Caco-2 (cell line): ENCODE measurements at places on chromosomes 6 and 20. TPM values are rescaled to one million over a fixed set of nuclear protein-coding genes. Genes with fewer than 3 reads are reported as not detected.

DNA sequence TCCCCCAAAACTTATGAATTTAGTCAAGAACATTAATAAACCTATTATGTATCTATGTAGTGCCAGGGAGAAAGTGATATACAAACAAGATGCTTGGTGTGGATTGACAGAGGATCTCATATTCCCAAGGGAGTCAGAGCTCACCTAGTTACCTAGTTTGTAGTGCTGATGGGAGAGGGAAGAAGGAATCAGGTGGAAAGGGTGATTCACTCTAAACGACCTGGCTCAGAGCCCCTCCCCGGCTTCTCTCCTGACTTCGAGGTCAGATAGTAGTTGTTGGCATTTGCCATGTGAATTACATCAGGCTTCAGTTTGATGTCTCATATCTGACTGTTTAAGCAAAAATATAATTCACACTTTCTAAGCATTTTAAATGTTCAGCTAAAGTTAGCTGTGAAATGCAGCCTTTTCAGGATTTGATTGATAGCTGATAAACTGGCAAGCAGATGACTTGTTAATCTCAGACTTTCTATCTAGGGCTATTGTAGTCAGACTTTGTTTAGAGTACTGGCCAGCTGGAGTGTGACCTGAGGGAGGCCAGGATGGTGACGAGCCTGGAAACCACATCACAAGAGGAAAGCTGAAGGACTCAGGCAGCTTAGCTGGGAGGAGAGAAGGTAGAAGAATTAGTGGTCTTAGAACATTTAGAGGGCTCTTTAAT lies 123.7 kb downstream of the AKAP7 start:
- no peaks in the 10 kb centered on the region for H3K36me3 ChIP-seq
- H3K27me3 ChIP-seq = no peaks in the 10 kb centered on the region
- no peak overlapping the region for H3K4me3 ChIP-seq
- 0 out of 2 replicates have a peak, but pooled peaks cover 10% of the 10 kb centered on the region for H3K4me1 ChIP-seq
- H3K27ac ChIP-seq = peak overlapping the region; percentile 54
- peak; percentile 37 for DNase-seq

DNA sequence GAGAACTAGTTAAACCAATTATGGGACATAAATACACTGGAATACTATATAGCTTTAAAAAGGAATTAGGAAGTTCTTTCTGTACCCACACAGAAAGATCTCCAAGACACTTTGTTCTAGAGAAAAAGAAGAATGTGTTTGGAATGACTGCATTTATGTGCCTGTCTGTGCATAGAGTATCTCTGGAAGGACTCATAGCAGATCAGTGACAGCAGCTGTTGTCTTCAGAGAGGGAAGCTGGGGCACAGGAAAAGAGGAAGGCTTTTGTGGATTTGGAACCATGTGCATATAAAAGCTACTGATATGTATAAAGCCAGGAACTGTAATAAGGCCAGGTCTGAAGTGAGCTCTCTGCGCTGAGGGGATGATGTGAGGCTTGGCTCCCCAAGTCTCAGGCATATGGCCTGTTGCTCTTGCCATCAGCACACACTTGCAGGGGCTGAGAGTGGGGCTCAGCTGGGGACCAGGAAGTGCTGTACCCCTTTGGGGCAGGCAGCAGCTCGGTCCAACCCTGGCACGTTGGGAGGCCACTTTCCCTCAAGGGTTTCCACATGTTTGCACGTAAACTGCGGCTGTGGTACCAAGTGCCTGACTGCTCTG lies 31.8 kb upstream of the CCDC167 start:
- H3K27me3 ChIP-seq = no peaks in the 10 kb centered on the region
- no peak overlapping the region for H3K27ac ChIP-seq
- no peaks in the 10 kb centered on the region for H3K36me3 ChIP-seq
- DNase-seq = no peak
- H3K4me1 ChIP-seq = no peaks in the 10 kb centered on the region
- H3K4me3 ChIP-seq = no peak overlapping the region

The PRDM1 gene
- total RNA-seq = 10.4 and 11.4 TPM in 2 replicates

DNA sequence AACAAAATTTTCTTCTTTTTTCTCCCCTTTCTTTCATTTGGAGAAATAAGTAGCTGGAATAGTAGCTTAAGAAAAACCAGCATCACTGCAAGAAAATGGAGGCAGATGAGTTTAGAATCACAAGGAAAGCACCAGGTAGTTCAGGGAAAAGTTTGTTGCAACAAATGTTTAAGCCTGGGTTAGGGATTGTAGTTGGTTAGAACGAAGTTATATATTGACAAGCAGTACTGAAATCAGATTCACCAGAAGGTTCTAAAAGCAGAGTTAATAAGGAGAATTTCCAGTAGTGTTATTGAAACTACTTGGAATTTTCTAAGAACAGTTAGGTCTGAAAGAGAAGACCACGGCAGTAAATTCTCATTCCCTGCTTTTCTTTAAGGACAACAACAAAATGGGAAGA lies 70.2 kb downstream of the BMP2 start:
- no peak overlapping the region for H3K4me3 ChIP-seq
- H3K36me3 ChIP-seq = no peaks in the 10 kb centered on the region
- H3K27ac ChIP-seq = no peak overlapping the region
- no peak for DNase-seq
- no peaks in the 10 kb centered on the region for H3K27me3 ChIP-seq

DNA sequence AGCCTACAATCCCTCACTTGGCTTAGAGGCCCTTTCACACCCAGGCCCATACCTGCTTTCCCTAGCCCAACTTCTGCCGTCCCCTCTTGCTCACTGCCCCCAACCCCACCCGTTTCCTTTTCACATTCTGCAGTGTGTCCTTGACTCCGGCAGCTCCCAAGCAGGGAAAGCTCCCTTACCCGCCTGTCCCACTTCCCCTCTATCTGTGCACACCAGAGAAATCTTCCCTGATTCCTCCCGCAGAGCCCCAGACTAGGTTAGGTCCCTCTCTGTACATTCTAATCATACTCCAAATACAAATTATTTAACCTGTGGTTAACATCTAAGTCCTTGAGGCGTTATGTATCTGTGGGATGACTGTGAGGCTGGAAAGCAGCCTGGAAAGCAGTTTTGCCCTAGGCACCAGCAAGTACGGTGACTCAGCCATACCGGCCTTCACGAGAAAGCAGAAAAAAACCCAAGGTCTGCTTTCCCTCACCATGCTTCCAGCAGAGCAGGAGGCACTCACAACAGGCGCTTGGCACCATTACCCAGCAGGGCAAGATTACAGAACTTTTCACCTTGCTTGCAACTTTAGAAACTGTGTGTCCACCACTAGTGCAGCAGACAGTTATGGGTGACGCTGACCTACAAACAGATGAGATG lies 22.3 kb downstream of the ELOVL5 start:
- H3K27ac ChIP-seq = no peak overlapping the region
- H3K4me1 ChIP-seq = peaks cover 11% of the 10 kb centered on the region
- no peak overlapping the region for H3K4me3 ChIP-seq
- no peaks in the 10 kb centered on the region for H3K27me3 ChIP-seq
- H3K36me3 ChIP-seq = no peaks in the 10 kb centered on the region

DNA sequence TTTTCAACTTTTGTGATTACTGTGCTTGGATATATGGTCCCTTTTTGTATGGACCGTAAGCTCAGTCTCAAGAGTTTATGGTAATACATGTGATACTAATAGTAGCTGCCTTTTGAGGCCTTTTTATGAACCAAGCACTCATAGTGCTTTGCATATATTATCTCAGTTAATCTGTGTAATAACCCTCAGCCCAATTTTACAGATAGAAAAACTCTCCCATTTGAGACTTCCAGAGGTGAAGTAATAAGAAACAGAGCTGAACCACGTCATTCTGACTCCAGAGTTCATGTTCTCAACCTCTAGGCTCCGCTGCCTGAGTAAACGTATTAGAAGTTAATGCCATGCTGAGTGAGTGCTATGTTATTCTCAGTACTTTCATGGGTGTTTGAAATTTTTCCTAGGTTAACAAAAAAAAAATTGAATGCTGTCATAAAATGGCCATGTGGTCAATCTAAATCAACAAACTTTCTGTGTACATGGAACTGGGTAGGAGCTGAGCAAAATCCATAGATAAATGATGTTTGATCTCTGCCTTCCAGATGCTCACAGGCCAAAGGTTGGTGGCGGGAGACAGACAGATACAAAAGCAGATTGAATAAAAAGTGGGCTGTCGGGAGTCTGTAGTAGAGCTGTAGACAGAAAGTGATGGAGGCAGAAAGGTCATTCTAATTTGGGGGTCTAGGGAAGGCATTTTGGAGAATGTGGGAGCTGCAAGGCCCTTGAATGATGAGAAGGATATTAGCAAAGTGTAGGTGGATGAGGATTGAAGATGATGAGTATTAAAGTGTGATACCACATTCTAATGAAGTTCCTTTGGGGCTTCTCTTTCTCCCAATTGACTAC lies 22.6 kb upstream of the ELOVL2 start:
- peak overlapping the region; percentile 73 for H3K27ac ChIP-seq
- peaks cover 36% of the 10 kb centered on the region for H3K4me1 ChIP-seq
- no peaks in the 10 kb centered on the region; the same call in 1 of the 2 replicates for H3K27me3 ChIP-seq
- no peaks in the 10 kb centered on the region for H3K36me3 ChIP-seq
- peak; percentile 64 for DNase-seq

- H3K27ac ChIP-seq = no peak overlapping the region
- no peaks in the 10 kb centered on the region for H3K36me3 ChIP-seq
- no peak overlapping the region for H3K4me3 ChIP-seq
These were observed 416.1 kb downstream of the TBC1D32 start for GRCh38 chr6:120918137-120918536.

GRCh38 chr6:79947191-79948186 lies at the start of gene ELOVL4:
Gene ELOVL4, minus strand, starts transcription at chr6:79947553. Its CDS starts 274 bp downstream, at chr6:79947279.
- no peaks in the 10 kb centered on the region for H3K36me3 ChIP-seq
- peak; percentile 48 for DNase-seq
- no peaks in the 10 kb centered on the region for H3K27me3 ChIP-seq

DNA sequence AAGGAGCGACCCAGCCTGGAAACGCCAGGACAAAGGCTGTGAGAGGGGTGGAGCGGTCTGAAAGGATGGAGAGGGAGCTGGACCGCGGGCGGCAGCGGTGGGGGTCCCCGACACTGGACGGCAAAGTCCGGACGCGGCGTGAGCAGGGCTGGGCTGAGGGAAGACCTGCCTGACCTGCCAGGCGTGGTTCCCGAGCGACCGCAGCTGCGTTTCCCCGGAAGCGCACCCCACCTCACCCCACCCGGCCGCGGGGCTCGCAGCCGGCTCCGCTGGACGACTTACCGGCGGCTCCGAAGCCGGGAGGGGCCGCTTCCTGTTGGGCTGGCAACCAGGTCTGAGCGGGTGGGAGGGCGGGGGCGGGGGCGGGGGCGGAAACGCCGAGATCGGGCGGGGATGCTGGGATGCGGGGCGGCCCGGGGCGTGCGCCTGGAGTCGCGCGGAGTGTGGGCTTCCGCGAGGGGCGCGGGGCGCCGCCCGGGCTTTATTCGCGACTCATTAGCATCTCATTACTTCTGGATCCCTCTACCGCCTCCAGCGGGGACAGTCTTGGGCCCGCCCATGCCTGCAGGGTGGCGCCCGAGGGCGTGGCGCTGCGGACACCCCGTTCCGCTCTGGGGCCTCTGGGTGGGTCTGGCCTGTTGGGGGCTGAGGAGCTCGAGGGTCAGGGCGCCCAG lies at the start of gene MICAL1:
TSS of gene MICAL1 (minus strand) at position 336 of the 674 bp plus-strand sequence. CDS start 1,576 bp downstream, outside the sequence.
- peak; percentile 69 for DNase-seq
- H3K4me1 ChIP-seq = peaks cover 13% of the 10 kb centered on the region
- peak within 1 kb of the TSS; percentile 84 for H3K4me3 ChIP-seq

The TMEM217 gene
- 1.6 and 2.6 TPM in 2 replicates for total RNA-seq

The FERMT1 gene
- 30.1 and 34.7 TPM in 2 replicates for total RNA-seq

DNA sequence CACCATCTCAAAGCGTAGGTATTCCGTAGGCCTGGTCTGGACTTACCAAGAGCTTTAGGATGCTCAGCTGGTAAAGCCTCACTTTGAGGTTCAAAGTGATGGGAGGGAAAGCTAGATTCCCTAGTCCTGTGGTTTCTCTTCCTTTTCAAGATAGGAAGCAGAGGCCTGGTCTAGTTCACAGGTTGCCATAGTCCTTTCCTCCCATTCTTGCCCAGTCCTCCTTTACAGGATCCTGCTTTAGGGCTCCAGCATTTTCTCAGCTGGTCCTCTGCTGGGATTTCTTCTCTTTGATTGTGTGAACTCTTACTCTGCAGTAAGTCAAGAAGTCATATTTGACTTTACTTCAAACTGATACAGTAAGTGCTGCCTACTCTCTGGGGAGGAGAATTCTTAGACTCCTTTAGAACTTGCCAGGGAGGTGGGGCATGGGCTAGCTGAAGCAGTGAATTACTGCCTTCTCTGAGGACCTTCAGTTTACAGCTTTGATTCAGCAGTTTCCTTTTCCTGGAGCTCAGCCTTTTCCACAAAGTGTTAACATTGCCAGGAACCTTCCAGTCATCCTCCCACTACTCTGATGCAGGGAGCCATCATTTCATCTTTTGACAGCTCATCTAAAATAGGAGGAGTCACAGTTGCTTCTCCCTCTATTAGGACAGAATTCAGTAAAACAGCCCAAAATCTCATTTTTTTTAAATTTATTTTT lies 42.8 kb upstream of the PLCG1 start:
- H3K36me3 ChIP-seq = peaks cover 11% of the 10 kb centered on the region
- H3K4me1 ChIP-seq = no peaks in the 10 kb centered on the region
- no peak for DNase-seq
- no peaks in the 10 kb centered on the region for H3K27me3 ChIP-seq

DNA sequence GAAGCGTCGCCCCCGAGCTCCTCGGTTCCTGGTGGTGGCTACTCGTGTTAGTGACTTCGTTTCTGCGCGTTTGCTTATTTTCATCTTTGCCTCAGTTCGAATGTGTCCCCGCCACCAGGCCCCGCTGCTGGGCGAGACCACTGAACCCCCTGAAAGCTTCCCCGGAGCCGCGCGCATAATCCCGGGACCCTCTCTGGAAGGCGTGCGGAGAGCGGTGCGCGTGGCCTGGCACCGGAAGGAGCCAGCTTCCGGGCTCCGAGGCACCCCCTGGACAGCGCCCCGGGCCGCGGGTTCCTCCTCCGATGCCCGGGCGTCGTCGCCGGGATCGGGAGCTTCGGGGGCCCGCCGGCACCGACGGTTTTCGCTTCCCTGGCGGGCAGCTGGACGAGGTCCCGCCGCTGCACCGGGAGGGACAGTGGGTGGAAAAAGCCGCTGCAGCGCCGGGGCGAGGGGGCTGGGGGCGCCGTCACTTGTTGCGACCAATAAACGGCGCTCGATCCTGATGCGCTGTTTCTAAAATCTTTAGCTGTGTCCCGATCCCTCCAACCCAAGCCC lies 643 bp upstream of the SLC35D3 start:
- no peak overlapping the region for H3K27ac ChIP-seq
- no peaks in the 10 kb centered on the region; the same call in 1 of the 2 replicates for H3K27me3 ChIP-seq
- H3K4me3 ChIP-seq = peak overlapping the region; percentile 61
- no peaks in the 10 kb centered on the region for H3K4me1 ChIP-seq
- DNase-seq = no peak

- H3K27me3 ChIP-seq = no peaks in the 10 kb centered on the region
- no peaks in the 10 kb centered on the region for H3K4me1 ChIP-seq
- H3K4me3 ChIP-seq = no peak overlapping the region
- no peak for DNase-seq
- H3K27ac ChIP-seq = no peak overlapping the region
- peaks cover 10% of the 10 kb centered on the region for H3K36me3 ChIP-seq
These were observed 29.2 kb upstream of the SDCBP2 start for GRCh38 chr20:1357921-1358671.
